ENCODE measurements at places on chromosomes 11 and 22. TPM values are rescaled to one million over a fixed set of nuclear protein-coding genes. Genes with fewer than 3 reads are reported as not detected.

- no peaks in the 10 kb centered on the region for H3K36me3 ChIP-seq
- no peak for DNase-seq
- no peak overlapping the region for H3K27ac ChIP-seq
- no peak overlapping the region for H3K4me3 ChIP-seq
- no peaks in the 10 kb centered on the region for H3K4me1 ChIP-seq
These were observed 108.4 kb upstream of the CSNK2A3 start for GRCh38 chr11:11461473-11461872.

PTGDR2 gene
- 0.06 TPM for polyA plus RNA-seq

DNA sequence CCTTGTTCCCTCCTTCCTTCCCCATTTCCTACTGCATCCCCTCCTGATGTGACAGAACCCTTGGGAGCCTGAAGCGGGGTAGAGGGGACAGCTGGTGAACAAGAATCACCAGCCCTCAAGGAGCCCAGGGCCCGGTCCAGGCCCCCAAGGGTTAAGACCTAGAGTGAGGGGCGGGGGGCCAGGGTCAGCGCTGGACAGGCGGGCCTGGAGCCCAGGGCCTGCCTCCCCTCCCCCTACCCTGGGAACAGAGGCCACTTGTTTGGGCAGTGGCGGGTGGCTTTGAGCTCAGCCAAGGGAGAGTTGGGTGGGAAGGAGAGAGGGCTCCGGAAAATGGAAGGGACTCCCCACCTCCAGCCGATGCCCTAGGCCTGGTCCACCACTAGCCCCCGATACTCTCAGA lies 2.1 kb downstream of the ARAP1 start:
- H3K36me3 ChIP-seq: no peaks in the 10 kb centered on the region
- H3K4me3 ChIP-seq: no peak overlapping the region
- no peak overlapping the region for H3K27ac ChIP-seq
- peaks cover 14% of the 10 kb centered on the region for H3K4me1 ChIP-seq
- H3K27me3 ChIP-seq: no peaks in the 10 kb centered on the region

- DNase-seq: no peak
- H3K4me1 ChIP-seq: peaks cover 31% of the 10 kb centered on the region
- no peaks in the 10 kb centered on the region for H3K36me3 ChIP-seq
- H3K27me3 ChIP-seq: no peaks in the 10 kb centered on the region
- no peak overlapping the region for H3K4me3 ChIP-seq
These were observed 11.1 kb downstream of the FOLR3 start for GRCh38 chr11:72146625-72147024.

- peaks cover 19% of the 10 kb centered on the region for H3K4me1 ChIP-seq
- no peaks in the 10 kb centered on the region for H3K27me3 ChIP-seq
- H3K36me3 ChIP-seq: peaks cover 19% of the 10 kb centered on the region
- no peak overlapping the region for H3K4me3 ChIP-seq
These were observed 20.7 kb upstream of the AIFM3 start for GRCh38 chr22:20946080-20946986.

GRCh38 chr22:18984564-18984963 lies 48.5 kb upstream of the PRODH start:
- H3K27me3 ChIP-seq: peaks cover 4% of the 10 kb centered on the region
- no peak overlapping the region for H3K4me3 ChIP-seq
- no peaks in the 10 kb centered on the region for H3K4me1 ChIP-seq
- no peak overlapping the region for H3K27ac ChIP-seq

KIRREL3 gene
- polyA plus RNA-seq: 17.5 TPM
